ENCODE measurements at places on chromosomes 16 and 17.

DNA sequence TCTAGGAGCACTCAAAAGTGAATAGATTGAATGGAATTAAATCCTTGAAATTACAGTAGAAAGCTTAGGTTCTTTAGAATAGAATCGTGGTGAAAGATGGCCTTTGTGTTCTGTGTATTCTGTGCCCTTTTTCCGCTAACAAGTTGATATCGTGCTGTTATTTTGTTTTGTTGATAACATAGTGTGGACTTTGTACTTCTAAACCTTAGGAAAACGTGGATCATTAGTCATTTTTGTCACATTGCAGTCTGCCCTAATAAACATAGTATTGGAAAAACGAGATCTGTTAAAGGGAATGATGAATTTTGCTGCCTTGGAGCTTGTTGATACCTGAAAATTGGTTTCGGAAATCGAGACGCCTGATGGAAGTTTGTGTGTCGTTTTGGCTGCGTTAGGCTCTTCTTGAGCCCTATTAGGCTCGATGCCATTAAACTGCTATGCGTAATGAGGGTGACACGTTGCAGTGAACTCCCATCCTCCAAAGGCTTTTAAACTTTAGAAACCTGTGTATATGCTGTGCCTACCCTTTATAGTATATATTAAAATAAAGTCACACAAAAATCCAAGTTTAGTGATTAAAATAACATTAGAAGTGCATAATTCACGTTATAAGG, 145.7 kb downstream of the PRKCA start:
- DNase-seq: no peak

- no peak for DNase-seq
Measured at GRCh38 chr17:977166-977565, 2.4 kb downstream of the NXN start.

DNA sequence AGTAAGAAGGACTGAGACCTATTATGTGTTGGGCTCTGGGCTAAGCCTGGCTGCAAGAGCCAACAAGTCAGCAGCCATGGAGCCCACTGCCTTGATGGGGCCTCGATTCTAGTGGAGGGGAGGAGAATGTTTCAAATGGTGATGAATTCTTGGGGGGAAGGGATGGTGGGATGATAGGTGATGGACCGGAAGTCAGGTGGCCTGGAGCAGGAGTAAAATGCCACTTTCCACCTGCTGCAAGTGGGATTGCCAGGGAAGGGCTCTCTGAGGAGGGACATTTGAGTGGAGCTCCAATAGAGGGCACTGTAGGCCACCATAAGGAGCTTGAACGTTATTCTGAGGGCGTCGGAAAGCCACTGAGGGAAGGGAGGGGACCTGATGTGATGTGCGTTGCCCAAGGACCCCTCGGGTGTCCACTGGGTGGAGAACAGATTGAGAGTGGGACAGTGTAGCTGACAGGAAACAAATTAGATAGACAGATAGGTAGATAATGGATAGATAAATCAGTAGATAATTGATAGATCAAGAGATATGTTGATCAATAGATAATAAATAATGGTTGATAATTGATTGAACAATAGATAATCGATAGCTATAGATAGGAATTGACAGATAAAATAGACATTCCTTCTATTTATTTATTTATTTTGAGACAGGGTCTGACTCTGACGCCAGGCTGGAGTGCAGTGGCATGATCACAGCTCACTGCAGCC, 18.2 kb upstream of the NXPH3 start:
- peak; percentile 24 for DNase-seq

DNA sequence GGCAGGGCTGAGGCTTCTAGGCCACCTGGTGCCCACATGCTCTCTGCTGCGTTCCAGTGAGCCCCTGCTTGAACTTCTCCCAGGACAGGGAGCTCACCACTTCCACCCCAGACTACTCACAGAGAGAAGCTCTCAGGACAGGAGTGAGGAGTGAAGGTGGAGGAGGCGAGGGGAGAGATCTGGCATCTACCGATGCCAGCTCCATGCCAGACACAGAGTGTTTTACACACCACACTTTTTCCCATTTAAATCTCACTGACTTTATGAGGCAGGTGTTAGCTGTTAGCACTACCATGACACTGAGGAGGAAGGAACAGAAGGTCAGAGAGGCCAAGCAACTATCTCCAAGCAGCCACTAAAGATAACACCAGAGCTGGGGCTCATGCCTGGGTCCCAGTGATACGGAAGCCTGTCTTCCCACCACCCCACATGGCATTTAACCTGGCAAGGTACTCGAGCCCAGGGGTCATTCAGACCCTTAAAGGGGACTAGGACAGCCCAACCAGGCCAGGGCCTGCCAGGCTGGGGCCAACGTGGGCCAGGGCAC, 6.8 kb downstream of the FAM83G start:
- DNase-seq: no peak

DNA sequence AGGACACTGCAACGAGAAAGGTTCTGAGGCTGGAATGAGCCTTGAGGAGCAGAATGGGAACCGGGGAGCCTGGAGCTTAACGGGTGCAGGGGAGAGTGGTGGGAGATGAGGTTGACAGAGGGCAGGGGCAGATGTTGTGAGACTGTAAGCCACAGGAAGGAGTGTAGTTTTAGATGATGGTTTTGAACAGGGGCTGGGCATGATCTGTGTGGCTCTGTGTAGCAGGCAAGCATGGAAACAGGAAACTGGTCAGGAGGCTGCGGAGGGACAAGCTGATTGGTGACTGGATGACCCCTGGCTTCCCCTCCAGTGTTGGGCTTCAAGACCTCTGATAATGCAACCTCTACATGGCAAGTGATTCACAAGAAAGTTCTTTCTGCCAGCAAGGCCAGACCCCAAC, 1.4 kb upstream of the CNGB1 start:
- DNase-seq: no peak

- no peak for DNase-seq
Measured at GRCh38 chr17:44307387-44308186, 814 bp upstream of the RUNDC3A start.

GRCh38 chr16:88792668-88793250, 7.7 kb upstream of the PIEZO1 start:
- DNase-seq: no peak

- peak; percentile 28 for DNase-seq
Measured at GRCh38 chr17:32267690-32268205, 2.1 kb downstream of the RHBDL3 start.

DNA sequence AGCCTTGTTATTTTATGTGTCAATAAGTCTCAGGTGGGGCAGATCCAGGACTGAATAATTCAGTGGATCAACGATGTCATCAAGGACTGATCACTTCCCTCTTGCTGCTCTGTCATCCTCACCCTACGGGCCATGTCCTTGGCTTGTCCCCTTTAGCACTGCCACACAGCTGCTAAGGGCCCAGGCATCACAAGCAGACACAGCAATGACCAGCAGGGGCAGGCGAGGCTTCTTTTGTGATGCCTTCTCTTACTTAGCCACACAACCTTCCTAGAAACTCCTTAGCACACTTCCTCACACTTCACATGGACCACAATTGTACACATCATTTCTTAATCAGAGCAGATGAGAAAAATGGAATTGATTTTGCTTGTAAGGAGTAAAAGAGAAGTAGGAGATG, 356.3 kb upstream of the SOX9 start:
- no peak for DNase-seq

DNA sequence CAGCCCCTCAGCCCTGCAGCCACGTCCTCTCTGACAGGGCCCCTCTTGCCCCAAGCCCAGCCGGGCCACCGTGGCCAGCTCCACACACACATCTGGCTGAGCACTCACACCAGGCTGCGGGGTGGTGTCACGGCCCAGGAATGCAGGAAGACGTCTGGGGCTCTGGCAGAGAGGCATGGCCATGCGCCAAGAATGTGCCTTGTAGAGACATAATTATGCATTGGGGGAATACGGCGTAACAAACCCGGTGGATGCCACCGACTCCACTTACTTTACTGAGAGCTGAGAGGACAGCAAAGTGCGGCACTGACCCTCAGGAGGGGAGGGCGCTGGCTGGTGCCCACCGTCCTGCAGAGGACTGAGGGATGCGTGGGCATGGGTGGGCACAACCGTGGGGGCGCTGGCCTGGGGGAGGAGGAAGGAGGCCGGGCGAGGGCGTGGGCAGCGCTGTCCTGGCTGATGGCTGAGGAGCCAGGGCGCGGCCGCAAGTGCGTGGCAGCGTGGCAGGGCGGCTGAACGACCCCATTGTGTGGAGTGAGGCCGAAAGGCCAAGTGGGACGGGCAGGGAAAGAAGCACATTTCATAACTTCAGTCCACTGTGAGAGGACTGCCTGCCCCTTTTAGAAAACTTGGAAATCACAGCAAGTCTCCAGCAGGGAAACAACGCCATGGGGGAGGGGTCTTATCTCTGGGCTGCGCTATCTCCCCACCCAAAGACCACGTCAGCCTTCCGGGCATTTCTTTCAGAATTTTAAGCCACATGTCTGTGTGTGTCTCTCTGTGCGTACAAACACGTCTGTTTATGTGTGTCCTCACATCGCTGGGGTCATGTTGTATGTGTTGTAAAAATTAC, 30.6 kb downstream of the METRNL start:
- DNase-seq: no peak

DNA sequence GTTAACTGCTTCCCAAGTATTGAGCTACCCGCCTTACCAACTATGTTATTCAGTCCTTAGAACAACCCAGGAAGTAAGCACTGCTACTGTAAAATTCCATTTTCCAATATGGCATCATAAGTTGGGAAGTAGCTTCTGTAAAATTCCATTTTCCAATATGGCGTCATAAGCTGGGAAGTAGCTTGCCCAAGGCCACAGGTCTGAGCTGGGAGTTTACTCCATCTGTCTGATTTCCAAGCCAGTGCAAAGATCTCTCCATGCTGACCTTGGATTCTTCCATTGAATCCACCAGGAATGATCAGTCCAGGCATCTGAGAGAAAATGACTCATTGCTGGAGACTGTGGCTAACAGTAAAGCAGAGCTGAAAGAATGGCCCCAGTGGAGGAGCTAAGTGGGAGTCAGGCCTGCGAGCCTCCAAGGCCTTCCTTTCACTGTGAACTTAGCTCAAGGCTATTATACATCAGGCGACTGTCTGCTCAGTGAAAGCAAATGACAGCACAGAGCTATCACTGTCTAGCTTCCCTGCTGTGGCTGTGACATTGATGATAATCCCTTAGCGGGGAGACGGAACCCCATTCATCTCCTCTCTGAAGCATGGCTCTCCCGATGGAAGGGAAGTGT, 430.4 kb downstream of the HAPSTR1 start:
- no peak for DNase-seq

DNA sequence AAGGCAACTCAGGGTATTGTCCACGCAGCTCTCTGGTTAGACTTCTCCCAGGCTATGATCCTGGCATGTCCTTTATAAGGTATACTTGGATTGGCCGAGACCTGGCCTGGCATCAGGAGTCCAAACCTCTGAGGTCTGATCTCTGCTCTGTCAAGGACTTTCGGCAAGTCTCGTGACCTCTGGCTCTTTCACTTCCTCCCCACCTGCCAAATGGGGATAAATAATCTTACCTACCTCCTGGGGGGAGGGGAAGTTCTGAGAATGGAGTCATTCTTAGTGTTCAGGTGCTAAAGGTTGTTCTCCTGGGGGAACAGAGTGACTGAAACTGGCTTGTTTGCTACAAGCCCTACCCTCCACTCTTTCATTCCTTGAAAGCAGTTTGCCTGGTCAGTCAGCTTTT, 7.6 kb downstream of the ATXN1L start:
- DNase-seq: no peak

GRCh38 chr17:27601069-27601974, 29.7 kb upstream of the LGALS9 start:
- peak; percentile 84 for DNase-seq

GRCh38 chr16:89366561-89367537, 123.5 kb downstream of the ANKRD11 start:
- DNase-seq: no peak

GRCh38 chr17:77607606-77608005, 350.9 kb upstream of the TNRC6C start:
- DNase-seq: no peak

GRCh38 chr16:14398014-14398717, 231.9 kb downstream of the PARN start:
- no peak for DNase-seq

- no peak for DNase-seq
Measured at GRCh38 chr16:4260360-4260759, 12.5 kb downstream of the TFAP4 start.

- DNase-seq: peak; percentile 29
Measured at GRCh38 chr17:72726936-72727335, 365.6 kb downstream of the SLC39A11 start.

DNA sequence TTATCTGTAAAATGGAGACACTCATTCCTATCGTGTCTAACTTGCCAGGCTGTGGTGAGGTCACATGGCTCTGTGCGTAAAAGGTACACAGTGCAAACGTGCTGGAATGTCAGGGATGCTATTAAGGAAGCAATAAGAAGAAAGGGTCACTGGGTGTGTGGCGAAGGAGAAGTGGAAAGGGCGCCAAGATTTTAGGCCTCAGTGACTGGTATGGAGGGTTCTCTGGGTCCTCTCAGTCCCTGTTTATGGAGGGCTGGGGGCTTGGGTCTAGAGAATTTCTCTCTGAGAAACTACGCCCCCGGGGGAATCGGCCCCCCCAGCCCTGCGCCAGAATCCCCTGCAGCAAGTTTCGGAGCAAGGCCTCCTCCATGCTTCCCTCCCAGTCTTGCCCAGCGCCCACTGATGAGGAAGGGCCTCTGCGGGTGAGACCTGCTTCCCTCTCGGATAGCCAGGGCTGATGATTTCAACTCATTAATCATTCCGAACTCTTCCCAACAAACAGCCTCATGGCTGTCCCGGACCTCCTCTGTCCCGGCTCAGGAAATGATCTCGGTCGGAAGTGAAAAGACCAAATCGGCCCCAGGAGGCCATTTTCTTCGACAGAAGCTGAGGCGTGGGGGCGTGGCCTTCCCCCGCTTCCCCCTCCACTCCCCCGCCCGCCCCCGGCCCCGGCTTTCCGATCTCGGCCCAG, 1.2 kb upstream of the HEXIM1 start:
- no peak for DNase-seq

DNA sequence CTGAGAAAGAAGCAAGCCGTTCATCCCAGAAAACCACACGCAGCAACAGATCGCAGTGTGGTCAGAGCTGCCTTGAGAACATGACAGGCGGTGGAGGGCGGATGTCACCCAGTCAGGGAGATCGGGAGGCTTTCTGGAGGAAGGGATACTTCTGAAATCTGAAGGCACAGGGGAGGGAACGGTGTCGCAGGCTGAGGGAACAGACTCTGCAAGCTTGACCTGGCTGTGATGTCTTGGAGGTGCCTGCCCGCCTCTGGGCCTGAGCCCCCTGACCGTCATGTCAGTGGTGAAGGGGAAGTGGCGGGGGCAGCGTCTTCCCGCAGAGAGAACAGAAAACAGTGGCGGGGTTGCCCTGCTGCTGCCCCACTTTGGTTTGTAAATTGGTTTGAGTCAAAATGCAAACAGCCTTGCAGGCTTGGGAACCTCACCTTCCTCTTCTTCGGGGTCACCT, 8.1 kb upstream of the ATP2A3 start:
- no peak for DNase-seq

DNA sequence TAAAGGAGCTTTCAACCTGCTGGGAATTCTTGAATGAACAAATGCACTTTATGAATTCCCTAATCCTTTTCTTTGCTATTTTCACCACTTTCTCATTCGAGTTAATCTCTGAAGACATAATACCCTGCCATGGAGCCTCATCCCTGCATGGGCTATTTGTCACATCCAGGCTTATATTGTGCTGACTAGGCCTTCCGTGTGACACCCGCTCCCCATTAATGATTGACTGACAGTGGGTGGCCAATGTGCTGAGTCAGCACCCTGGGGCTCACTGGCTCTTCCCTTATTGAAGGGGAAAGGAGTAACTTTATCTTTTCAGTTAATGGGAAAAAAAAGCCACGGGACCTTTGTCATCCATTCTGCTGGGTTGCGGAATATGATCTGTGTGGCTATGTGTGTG, 1024.8 kb upstream of the EEF2KMT start:
- DNase-seq: no peak

GRCh38 chr16:35714665-35715064, 2255.3 kb downstream of the TP53TG3F start:
- DNase-seq: no peak

- no peak for DNase-seq
Measured at GRCh38 chr17:19897903-19898302, 30.2 kb upstream of the ULK2 start.

Data from activated naive CD4-positive, alpha-beta T cell treated with Interleukin-2 at 50 U/mL for 16 hours (primary cell).